Activated naive CD4-positive, alpha-beta T cell treated with anti-CD3 and anti-CD28 coated beads, Interleukin-2, amount 10 ng/mL, durations not matched to agents 7 days and 5 days (primary cell): ENCODE measurements at places on chromosomes 5 and 9.

GRCh38 chr9:137879566-137880150 is 2.1 kb downstream of the CACNA1B start:
- H3K4me3 ChIP-seq = no peak overlapping the region
- H3K27me3 ChIP-seq = peaks cover 45% of the 10 kb centered on the region
- no peak overlapping the region for H3K27ac ChIP-seq
- no peak for DNase-seq
- peaks cover 2% of the 10 kb centered on the region for H3K36me3 ChIP-seq

DNA sequence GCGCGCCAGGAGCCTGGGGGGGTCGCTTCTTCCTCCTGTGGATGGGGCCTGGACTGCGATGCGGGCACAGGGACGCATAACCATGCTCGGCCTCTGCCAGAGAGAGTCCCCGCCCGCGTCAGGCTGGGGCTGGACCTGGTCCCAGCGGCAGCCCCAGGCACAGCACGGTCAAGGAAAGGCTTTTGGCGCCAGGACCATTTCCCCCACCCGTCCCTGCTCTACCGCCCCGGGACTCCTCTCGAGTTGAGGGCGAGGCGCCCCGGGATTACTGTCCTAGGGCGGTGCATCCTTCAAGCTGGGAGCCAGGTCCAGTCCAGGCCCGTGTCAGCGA is 341 bp downstream of the MXD3 start:
- peaks cover 63% of the 10 kb centered on the region for H3K4me1 ChIP-seq

GRCh38 chr9:35158501-35159280 is 3.1 kb upstream of the UNC13B start:
- no peaks in the 10 kb centered on the region for H3K36me3 ChIP-seq
- peaks cover 33% of the 10 kb centered on the region for H3K4me1 ChIP-seq
- H3K27ac ChIP-seq = no peak overlapping the region
- no peak overlapping the region for H3K4me3 ChIP-seq

- peak overlapping the region; percentile 35 for H3K27ac ChIP-seq
- peaks cover 51% of the 10 kb centered on the region for H3K4me1 ChIP-seq
- peak; percentile 41 for DNase-seq
- H3K4me3 ChIP-seq = no peak overlapping the region
Measured at GRCh38 chr5:142783601-142784341, 13.6 kb downstream of the ARHGAP26 start.
